Motor neuron (in vitro differentiated cells): ENCODE measurements at places on chromosomes 7 and 10. TPM values are rescaled to one million over a fixed set of nuclear protein-coding genes. Genes with fewer than 3 reads are reported as not detected.

DNA sequence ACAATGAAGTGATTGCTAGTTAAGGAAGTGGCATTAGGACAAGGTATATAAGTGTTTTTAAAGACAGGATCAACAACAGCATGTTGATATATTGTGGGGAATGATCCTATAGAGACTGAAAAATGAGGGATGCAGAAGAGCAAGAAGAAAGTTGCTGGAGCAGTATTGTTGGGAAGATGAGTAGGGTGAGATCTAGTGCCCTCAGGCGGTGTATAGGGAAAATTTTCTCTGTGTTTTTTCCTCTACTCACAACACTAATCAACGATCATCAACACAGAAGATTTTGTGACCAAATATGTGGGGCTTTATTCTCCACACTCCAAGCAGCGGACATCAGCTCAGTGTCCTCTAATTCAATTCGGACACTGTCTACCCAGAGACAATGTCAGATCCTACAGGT, 9.6 kb upstream of the PTTG1IP2 start:
- no peak for ATAC-seq

GRCh38 chr10:48804740-48805182, 120.1 kb downstream of the WDFY4 start:
- peak; percentile 83 for ATAC-seq

DNA sequence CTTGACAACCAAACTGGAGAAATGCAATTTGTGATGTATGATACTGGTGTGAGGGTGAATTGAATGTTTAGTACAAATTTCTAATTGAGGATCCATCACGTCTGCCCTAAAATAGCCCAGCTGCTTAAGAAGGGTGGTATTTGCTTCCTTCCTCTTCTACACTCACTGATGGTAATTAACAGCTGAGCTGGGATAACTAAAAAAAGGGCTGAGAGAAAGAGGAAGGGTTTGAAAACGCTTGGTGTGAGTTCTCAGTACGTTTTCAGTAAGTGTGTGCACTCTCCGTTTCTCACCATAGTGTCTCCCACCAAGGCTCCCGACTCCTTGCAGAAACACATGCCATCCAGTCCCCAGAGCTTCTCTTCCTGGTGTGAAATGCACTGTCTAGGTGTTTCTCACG, 54.3 kb downstream of the MAP3K8 start:
- no peak for ATAC-seq

GRCh38 chr10:88379575-88379974, 203.5 kb downstream of the RNLS start:
- no peak for ATAC-seq

CDK14 gene
- total RNA-seq, result 14.5 and 18.3 TPM in 2 replicates

DLX6 gene
- total RNA-seq, result 0.10 and 0.32 TPM in 2 replicates

MCM10 gene
- 0.92 and 0.94 TPM in 2 replicates for total RNA-seq
